ENCODE measurements at places on chromosomes 7 and 10. TPM values are rescaled to one million over a fixed set of nuclear protein-coding genes. Genes with fewer than 3 reads are reported as not detected.

DNA sequence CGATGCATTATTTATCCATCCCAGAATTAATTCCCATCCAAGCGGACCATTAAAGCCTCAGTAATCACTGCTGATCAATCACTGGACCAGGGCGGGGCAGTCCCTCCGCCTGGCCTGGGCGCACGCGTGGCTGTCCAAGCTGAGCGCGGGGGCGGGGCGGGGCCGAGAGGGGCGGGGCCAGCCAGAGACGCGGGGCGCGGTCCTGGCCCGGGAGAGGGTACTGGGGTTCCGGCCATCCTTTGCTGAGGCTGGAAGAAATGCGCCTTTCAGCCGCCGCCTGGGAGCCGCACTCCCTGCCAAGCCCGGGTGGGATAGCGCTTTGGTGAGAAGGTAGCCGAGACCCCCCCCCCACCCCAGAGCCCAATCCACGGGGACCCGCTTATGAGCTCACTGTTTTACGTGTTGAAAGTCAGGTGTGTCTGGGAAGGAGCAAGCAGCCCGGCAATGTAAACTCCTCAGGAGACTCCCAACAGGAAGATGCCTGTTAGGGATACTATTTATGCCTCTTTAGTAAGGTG, at the start of gene ARHGAP22:
Gene ARHGAP22, minus strand, starts transcription at position 83 of the 518 bp plus-strand sequence. CDS start 277 bp downstream, outside the sequence.
- no peak within 1 kb of the TSS for H3K27ac ChIP-seq
- peak within 1 kb of the TSS; percentile 59 for H3K4me3 ChIP-seq
- DNase-seq, result peak; percentile 67
- peaks cover 21% of the 10 kb centered on the region for H3K4me1 ChIP-seq

DNA sequence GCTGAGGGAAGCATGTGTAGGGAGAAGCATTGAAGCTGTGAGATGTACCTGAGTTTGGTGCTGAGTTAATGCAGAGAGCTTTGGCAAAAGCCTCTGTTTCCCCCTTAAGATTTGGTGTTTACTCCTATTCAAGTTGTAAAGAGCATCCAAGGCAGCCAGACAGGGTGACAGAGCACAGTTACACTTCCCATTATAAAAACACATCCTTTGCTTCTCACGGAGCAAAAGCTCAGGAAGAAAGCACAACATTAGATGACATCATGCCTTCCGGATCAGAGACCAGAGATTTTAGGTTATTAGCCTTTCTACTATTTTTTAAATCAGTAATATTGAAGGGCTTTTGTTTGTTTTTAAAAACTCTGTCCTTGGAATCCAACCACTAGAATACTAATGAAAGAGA, 182.9 kb downstream of the DOCK4 start:
- H3K36me3 ChIP-seq, result no peaks in the 10 kb centered on the region
- no peaks in the 10 kb centered on the region for H3K4me1 ChIP-seq
- H3K27me3 ChIP-seq, result no peaks in the 10 kb centered on the region
- peak overlapping the region; percentile 4 for H3K27ac ChIP-seq
- no peak overlapping the region for H3K4me3 ChIP-seq
- no peak for DNase-seq

DNA sequence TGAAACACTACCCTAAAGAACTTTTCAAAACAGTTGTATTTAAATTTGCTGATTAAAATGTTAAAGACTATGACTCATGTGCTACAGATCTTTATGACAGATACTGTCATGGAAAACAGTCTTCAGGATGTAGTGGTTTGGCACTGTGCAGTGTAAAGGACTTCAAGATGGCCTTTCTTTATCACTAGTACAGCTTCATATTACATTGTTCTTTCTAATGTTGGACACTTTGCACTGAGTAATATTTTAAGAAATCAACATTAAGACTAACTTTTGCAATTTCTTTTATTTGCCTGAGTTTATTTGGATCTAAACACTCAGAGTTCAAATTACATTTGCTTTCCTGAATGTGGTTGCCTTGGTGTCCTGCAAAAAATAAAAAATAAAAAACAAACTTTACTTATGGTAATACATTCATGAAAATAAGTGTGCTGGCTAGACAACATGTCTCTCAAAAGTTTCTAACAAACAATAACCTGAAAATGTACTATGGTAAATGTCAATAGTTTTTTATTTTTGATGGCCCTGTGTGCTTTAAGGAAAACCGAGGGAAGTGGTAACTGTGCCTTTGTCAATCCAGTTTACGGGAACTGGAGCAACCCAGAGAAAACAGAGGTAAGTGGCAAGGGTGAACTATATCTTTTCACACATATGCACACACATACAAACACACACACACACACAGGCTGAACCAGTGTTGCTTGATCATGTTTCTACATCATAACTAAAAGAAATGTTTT, 85.9 kb upstream of the PLXDC2 start:
- no peak overlapping the region for H3K27ac ChIP-seq
- H3K4me3 ChIP-seq, result no peak overlapping the region
- H3K36me3 ChIP-seq, result no peaks in the 10 kb centered on the region

DNA sequence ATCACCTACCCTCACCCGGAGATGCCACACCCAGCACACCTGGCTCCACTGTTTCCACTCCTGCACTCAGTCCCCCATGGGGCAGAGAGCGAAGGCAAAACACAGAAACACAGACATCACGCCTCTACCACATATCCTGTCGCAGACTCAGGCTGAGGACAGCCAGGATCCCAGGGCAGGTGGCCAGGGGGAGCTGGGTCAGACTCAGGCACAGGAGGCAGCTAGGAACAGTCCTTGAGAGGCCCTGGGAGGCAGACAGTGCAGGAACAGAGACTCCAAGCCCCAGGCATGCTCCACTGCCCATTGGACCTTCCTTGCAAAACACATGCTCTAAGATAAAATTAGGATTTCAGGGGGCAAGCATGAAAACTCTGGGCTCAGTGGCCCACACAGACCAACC, 154.4 kb upstream of the C7orf33 start:
- no peak for DNase-seq
- no peaks in the 10 kb centered on the region for H3K36me3 ChIP-seq
- no peak overlapping the region for H3K4me3 ChIP-seq
- no peaks in the 10 kb centered on the region for H3K27me3 ChIP-seq
- H3K4me1 ChIP-seq, result no peaks in the 10 kb centered on the region

GRCh38 chr7:6613706-6614105, 1.7 kb upstream of the ZNF853 start:
- no peak overlapping the region for H3K27ac ChIP-seq
- H3K36me3 ChIP-seq, result no peaks in the 10 kb centered on the region
- no peak overlapping the region for H3K4me3 ChIP-seq
- no peaks in the 10 kb centered on the region for H3K27me3 ChIP-seq
- H3K4me1 ChIP-seq, result peaks cover 11% of the 10 kb centered on the region

GRCh38 chr7:30065746-30066145, 37.5 kb downstream of the PLEKHA8 start:
- H3K36me3 ChIP-seq, result peaks cover 38% of the 10 kb centered on the region
- H3K27me3 ChIP-seq, result no peaks in the 10 kb centered on the region
- H3K27ac ChIP-seq, result no peak overlapping the region
- DNase-seq, result no peak
- H3K4me1 ChIP-seq, result no peaks in the 10 kb centered on the region

- H3K27ac ChIP-seq, result no peak overlapping the region
- H3K27me3 ChIP-seq, result peaks cover 5% of the 10 kb centered on the region
- H3K4me3 ChIP-seq, result no peak overlapping the region
- no peak for DNase-seq
- H3K36me3 ChIP-seq, result no peaks in the 10 kb centered on the region
Observed at GRCh38 chr10:27383595-27384542, 120.2 kb upstream of the RAB18 start.

DNA sequence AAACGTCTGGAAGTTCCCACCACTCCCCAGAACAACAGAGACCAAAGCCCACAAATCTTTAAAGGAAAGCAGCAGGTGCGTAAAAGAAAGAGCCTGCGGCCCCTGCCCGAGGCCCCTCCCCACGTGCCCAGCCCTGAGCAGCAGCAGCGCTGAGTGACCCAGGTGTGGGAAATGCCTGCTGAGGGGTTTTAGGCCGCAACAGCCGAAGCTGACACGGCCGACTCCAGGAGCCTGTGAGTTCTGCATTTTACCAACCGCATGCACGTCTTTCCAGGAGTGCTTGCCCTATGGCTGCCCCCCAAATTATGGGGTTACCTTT, 1.6 kb upstream of the KNDC1 start:
- H3K4me1 ChIP-seq, result peaks cover 13% of the 10 kb centered on the region
- no peak overlapping the region for H3K27ac ChIP-seq
- H3K4me3 ChIP-seq, result no peak overlapping the region
- H3K27me3 ChIP-seq, result peaks cover 23% of the 10 kb centered on the region

DNA sequence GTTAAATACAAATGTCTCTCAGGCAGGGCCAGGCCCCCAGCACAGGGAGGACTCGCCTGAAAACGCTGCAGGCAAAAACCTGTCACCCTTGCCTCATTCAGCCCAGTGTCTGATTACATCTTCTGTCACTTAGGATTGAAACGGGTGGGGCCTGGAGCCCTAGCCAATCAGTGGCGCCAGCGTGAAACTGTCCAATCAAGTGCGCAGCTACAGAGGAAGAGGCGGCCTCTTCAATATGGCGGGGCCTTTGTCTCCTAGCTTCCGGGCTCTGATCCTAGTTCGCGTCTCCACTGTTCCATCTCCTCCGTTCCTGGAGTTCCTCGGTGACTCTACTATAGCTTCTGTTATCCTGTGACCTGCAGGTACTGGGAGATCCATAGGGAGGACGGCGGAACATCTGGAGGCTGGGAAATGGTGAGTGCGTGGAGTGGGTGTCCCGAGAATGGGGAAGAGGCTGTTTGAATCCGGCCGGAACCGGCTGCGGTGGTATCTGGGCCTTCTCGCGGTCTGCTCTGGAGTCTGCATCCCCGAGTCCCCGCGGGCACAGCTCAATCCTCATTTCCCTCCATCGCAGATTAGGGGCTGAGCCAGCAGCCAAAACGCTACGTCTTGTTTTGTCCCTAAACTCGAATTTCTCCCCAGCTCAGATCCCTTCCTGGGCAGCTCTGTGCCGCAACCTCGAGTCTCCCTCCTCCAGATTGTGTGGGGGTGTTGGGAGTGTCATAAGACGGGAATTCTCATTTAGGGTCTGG, at the start of gene ZNF736:
Gene ZNF736, plus strand, starts transcription at position 222 of the 752 bp plus-strand sequence. Its CDS starts 190 bp downstream, at position 412.
- peaks cover 25% of the 10 kb centered on the region for H3K4me1 ChIP-seq
- no peaks in the 10 kb centered on the region for H3K27me3 ChIP-seq
- DNase-seq, result peak; percentile 93
- no peaks in the 10 kb centered on the region for H3K36me3 ChIP-seq

DNA sequence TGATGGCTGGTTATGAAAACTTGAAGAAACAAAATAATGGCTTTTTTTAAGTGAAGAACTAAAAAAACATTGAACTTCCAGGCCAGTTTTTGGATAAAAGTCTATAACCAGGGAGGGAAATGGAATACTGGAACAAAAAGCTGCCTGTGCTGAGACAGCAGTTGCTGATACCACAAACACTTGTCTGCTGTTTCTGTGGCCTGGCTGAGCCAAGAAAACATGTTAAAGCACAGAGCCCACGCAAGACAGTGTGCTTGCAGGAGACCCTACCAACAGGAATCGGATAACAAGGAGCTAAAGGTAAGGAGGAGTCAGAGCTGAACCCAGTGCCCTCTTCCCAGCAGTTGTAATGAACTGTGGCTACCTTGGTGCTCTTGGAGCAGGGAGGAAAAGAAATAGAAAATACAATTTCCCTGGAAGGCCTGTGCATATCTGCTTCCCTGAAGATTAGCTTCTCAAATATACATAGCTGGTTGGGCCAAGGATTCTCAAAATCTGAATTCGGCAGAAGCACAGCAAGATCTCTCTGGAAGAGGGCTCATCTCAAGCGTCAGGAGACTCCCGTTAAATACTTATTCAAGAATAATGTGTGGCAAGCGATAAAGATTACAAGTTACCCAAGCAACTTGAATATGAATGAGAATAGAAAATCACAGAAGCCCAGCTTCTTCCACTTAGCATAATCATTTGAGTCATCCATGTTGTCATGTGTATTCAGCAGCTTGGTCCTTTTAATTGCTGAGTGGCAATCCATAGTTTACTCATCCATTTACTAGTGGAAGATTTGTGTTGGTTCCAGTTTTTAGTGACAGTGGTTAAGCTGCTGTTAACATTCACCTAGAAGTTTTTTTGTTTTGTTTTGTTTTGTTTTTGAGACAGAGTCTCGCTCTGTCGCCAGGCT, 87.6 kb downstream of the NOD1 start:
- H3K27ac ChIP-seq, result no peak overlapping the region
- H3K36me3 ChIP-seq, result peaks cover 6% of the 10 kb centered on the region
- H3K4me1 ChIP-seq, result no peaks in the 10 kb centered on the region

DNA sequence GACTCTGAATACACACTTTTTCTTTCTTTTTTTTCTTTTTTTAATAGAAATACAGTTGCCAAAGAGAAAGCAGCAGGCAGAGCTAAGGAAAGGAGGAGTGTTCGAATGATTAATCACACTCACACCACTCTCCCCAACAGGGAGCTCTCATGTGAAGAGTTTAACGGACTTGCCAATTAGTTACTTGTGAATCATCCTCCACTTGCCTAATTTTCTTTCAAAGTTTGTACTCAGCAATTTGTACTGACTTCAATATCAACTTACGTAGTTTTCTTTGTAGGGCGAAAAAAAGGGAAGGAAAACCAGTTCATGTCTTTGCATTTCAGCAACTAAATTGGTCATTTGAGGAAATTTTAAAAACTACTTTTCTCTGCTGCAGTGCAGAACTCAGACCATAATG, 109.2 kb downstream of the PIP4K2A start:
- DNase-seq, result no peak
- H3K36me3 ChIP-seq, result peaks cover 4% of the 10 kb centered on the region
- no peak overlapping the region for H3K27ac ChIP-seq
- H3K27me3 ChIP-seq, result no peaks in the 10 kb centered on the region
- H3K4me3 ChIP-seq, result no peak overlapping the region
- no peaks in the 10 kb centered on the region for H3K4me1 ChIP-seq

DNA sequence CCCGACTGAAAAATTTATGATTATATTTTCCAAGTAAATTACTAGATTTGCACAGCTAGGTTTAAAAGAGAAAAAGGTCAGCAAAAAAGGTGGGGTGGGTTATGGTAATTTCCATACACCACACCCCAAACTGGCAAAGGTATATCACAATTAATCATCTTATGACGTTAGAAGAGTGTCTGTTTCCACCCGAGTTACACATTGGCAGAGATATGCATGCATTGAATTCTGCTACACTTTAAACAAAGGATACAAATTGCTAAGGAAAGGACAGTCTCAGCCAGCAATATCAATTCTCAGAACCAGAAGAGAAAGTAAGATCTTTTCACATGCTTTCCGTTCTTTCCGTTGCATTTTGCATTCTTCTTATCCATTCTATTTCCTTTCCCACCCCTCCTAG, 843.3 kb downstream of the GATA3 start:
- no peaks in the 10 kb centered on the region for H3K4me1 ChIP-seq
- no peak overlapping the region for H3K4me3 ChIP-seq
- no peaks in the 10 kb centered on the region for H3K27me3 ChIP-seq
- H3K27ac ChIP-seq, result no peak overlapping the region
- no peak for DNase-seq
- H3K36me3 ChIP-seq, result no peaks in the 10 kb centered on the region

GRCh38 chr7:132443761-132444520, 132.3 kb downstream of the PLXNA4 start:
- no peaks in the 10 kb centered on the region for H3K4me1 ChIP-seq
- H3K4me3 ChIP-seq, result no peak overlapping the region
- no peak for DNase-seq
- no peaks in the 10 kb centered on the region for H3K27me3 ChIP-seq
- H3K36me3 ChIP-seq, result no peaks in the 10 kb centered on the region
- H3K27ac ChIP-seq, result no peak overlapping the region

Gene EEF1AKMT2
- 10.4 TPM for polyA plus RNA-seq

Gene UMAD1
- 3.5 TPM for polyA plus RNA-seq

Gene RNF32
- polyA plus RNA-seq, result 0.19 TPM

Gene BMPR1A
- 6.3 TPM for polyA plus RNA-seq

Gene HPSE2
- polyA plus RNA-seq, result 0.06 TPM

Gene GNB2
- 199 TPM for polyA plus RNA-seq

Gene IGF2BP3
- polyA plus RNA-seq, result 0.30 TPM

Gene GDF2
- not detected for polyA plus RNA-seq

Measured in heart left ventricle (tissue), 16 donors.